Activated T-cell treated with anti-CD3 and anti-CD28 coated beads, Interleukin-2, amount 50 U/mL, for 72 hours (primary cell): ENCODE measurements at places on chromosomes 12 and 14.
A peak's percentile ranks its signal among the peaks of the same experiment; 100 is the strongest.

GRCh38 chr12:74285773-74286172 lies 251.9 kb upstream of the ATXN7L3B start:
- DNase-seq = no peak

GRCh38 chr14:67955261-67955660 lies 135.7 kb downstream of the RAD51B start:
- DNase-seq = no peak

- DNase-seq = peak; percentile 1
These were observed 31.2 kb upstream of the OTOGL start for GRCh38 chr12:80068173-80068572.

- no peak for DNase-seq
These were observed 205.7 kb downstream of the ZFP36L1 start for GRCh38 chr14:68586896-68587751.

DNA sequence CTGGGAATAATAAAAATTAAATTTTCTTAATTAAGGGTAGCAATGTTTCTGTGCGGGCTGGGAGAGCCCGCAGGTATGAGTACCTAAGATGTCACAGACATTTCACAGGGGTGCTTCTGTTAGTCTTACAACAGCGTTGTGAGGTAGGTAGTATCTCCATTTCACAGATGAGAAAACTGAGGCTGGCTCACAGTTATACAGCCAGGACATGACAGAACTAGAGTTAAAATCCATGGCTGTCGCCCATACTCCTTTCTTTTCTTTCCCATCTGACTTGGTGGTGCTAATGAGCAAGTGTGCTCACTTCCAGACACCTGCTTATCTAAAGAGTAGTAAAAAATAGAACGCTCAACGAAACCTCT lies 2.1 kb downstream of the BMAL2 start:
- DNase-seq = no peak

GRCh38 chr12:68739891-68740290 lies 6.1 kb upstream of the SLC35E3 start:
- no peak for DNase-seq

DNA sequence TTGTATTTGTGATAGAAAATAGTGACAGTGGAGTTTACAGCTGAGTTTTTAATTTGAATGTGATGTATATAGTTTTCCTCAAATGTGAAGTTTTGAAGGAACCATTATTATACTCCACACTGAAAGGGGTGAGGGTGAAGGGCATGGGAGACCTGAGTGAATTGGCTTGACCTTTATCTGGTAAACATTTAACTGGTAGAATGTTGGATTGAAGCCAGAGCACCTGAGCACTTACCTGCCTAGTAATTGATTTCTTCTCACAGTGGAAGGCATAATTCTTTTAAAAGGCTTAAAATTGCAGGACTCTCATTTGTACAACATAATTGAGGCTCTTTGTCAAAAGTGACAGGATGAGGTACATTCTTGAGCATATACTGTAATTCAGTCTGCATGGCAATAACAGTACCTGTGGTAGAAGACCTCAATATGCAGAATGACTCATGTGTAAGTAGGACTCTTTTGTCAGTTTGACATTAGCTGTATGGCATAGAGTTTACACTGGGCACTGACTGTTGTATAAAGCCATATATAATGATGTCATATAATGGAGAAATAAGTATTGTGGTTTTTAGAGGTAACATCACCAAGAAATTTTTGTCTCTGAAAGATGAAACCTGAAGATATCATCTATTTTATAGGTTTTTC lies 309.6 kb downstream of the TMTC2 start:
- peak; percentile 10 for DNase-seq

DNA sequence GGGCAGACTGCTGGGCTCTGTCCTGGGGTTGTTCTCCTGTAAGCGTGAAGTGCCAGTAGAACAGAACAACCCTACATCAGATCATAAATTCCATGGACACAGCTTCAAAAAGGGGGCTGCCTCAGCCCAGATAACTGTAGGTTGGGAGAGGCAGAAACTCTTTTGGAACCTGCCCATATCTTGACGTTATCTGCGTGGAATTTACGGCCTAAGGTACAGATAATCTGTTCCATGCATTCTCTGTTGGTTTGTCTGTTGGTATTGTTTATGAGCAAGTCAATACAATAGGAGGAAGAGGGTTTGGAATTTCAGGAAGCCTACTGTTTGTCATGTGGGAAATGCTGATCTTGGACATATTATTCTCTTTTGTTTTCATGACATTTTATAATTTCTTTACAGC lies 36.7 kb downstream of the SLC25A47 start:
- no peak for DNase-seq

GRCh38 chr14:85531587-85532373 lies 1.8 kb downstream of the FLRT2 start:
- DNase-seq = no peak

DNA sequence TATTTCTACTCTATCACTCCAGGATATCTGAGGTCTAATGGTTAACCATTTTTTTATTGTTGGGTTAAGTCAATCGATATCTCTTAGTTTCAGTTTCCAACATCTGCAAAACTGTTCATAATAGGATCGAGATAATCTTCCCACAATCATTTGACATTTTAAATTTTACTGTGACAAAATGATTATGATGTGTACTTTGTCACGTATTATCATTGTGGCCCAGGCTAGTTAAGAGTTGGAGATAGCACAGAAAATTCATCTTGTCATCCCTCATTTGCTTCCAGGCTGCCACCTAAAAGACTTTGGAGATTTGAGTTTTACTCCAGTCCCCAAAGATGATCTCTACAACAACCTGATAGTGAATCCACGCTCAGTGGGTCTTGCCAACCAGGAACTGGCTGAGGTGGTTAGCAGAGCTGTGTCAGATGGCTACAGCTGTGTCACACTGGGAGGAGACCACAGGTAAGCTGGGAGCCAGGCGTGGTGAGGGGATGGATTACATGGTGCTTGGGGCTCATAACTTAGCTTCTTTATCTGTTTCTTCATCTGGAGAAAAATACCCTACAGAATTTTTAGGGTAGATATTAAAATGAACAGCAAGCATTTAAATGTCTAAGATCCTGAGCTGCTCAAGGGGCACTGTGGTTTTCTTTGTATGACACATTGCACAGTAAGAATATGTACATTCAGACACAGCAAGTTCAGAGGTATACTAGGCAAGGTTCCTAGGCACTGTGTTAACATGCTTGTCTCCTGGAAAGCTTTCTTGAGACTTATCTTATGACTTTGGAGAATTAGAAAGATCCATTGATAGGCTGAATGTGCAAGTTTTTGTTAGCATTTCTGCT lies 22.4 kb downstream of the ARG2 start:
- peak; percentile 32 for DNase-seq

GRCh38 chr12:24780697-24781368 lies 168.1 kb downstream of the BCAT1 start:
- DNase-seq = no peak

GRCh38 chr14:44700184-44700583 lies 193.1 kb upstream of the FSCB start:
- no peak for DNase-seq

GRCh38 chr12:72094490-72094889 lies 155.8 kb downstream of the TPH2 start:
- DNase-seq = no peak

GRCh38 chr12:68842123-68842522 lies 34.1 kb downstream of the MDM2 start:
- no peak for DNase-seq

GRCh38 chr12:63400718-63401117 lies 249.7 kb upstream of the AVPR1A start:
- no peak for DNase-seq

DNA sequence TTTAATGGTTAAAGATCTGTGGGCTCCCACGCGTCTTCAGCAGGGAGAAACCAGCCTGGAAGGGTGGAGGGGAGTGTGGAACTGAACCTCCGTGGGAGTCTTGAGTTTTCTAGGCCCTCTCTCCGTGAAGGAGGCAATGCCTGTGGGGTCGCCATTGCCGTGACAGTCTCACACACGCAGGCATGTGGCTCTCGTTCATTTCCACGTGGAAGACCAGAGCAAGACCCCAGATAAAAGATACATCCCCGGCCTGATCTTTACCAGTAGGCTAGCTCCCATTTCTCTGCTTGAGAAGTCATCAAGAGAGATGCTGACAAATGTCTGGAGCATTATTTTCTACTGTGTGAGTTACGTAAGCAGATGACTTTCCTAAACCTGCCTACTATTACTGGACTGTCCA lies 491.7 kb upstream of the LMO3 start:
- DNase-seq = no peak

GRCh38 chr14:69669375-69669774 lies 58.0 kb downstream of the SUSD6 start:
- DNase-seq = no peak

DNA sequence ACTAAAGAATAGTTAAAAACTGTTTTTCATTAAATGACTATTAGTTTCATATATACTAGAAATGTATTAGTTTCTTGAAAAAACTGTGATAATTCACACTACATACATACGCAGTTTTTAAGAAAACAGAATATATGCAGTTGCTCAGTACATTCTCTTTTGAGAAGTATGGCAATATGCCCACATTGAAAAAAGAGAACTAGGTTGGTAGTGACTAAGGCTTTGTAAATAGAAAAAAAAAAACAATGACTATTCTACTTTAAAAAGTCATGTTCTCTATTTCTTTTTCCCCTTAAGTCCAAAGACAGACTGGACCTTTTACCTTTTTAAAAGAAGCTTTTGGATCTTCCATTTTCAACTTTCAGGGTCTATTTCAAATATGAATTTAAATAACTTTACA lies 25.0 kb downstream of the SNX6 start:
- DNase-seq = no peak

- DNase-seq = no peak
These were observed 8.2 kb downstream of the ARHGEF40 start for GRCh38 chr14:21078287-21078686.

DNA sequence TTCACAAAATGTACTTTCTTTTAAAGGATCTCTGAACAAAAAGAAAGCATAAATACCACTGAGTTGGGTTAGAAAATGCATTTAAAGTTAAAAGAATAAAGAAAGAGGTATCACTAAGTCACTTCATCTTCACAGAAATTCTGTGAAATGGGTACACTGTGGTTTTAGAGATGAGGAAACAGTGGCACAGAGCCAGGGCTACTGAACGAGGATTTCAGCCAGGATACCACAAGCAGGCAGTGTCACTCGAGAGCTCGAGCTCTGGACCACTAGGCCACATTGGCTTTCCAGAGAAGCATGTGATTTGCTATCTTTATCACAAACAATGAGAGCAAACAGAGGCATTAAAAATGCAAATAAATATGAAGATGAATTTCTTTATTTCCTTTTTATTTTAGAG lies 51.0 kb downstream of the WDHD1 start:
- DNase-seq = no peak

GRCh38 chr14:50875359-50876070 lies 3.7 kb downstream of the ABHD12B start:
- DNase-seq = peak; percentile 77

- no peak for DNase-seq
These were observed 47.7 kb downstream of the MVK start for GRCh38 chr12:109621211-109621694.

DNA sequence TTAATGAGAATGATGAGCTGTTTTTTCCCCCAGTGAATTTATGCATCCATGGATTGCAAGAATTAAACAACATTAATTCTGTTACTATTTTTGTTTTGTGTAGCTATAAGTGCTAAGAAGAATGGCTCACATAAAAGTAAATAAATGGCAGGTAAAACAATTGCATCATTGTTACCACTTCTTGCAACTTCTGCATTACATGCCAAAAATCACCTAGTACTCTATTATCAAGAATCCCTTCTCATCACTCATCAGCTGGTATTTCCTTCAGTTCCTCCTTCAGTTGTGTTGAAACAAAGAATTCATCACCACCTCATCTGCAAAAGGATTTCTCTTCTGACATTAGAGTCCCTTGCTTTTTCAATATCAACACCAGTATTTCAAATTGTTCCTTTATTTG lies 773 bp downstream of the A2M start:
- DNase-seq = no peak

- no peak for DNase-seq
These were observed 49.2 kb downstream of the TMEM132D start for GRCh38 chr12:129854591-129854990.

DNA sequence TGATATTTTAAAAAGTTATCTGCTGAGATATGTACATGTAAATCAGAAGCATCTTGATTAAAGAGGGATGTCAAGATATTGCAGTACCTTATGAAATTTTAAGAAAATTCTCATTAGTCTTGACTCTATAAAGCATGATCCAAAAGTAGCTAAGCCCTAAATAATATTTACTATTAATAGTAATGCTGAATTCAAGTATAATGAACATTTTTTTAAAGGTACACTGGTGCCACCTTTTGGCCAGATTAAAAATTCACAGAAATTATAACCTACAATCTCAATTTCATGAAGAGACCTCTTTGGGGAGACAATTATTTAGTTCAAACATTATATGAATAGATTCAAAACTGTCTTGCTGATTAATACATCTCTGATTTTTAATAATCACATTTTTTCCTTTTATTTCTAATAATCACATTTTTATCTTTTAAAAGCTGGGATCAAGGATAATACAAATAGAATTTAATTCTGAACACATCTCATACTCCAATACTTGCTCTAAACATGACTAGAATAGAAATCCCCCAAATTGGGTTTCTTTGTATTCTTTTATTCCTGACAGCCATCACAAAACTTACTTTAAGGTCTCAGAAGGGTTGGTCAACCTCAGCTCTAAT lies 13.4 kb downstream of the AKAP5 start:
- DNase-seq = no peak

GRCh38 chr14:34750233-34750632 lies 35.8 kb upstream of the CFL2 start:
- DNase-seq = no peak

GRCh38 chr12:106213662-106214061 lies 34.2 kb downstream of the CKAP4 start:
- no peak for DNase-seq

DNA sequence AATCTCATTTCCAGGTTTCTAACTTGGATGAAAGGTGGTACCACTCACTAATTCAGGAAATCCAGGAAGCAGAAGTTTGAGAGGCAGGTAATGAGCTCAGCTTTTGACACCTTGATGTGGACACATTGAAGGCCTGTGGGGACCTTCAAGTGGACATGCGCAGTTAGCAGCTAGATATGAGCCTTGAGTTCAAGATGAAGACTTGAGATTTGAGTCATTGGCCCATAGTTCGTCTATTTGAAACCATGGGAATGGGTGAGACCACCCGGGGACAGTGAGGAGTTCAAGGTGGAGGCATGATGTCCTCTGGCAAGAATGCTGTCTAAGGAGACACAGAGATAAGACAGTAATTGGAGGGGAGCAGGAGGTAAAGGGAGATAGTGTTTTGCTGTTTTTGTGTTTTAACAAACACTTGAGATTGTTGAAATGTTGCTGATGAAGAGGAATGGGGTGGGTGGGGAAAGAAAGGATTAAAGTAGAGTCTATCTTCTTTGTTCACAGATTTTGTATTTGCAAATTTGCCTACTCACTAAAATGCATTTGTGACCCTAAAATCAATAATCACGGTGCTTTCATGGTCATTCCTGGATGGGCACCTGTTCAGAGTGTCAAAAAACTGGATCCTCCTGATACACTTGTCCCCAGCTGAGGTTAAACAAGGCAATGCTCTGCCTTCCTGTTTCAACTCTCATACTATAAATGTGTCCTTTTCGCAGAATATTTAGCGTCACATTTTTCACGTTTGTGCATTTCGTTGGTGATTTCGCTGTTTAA lies 69.5 kb upstream of the PLXNC1 start:
- no peak for DNase-seq

- DNase-seq = no peak
These were observed 776 bp downstream of the RDH5 start for GRCh38 chr12:55720894-55721444.
